ENCODE measurements at places on chromosomes 3 and 15.

DNA sequence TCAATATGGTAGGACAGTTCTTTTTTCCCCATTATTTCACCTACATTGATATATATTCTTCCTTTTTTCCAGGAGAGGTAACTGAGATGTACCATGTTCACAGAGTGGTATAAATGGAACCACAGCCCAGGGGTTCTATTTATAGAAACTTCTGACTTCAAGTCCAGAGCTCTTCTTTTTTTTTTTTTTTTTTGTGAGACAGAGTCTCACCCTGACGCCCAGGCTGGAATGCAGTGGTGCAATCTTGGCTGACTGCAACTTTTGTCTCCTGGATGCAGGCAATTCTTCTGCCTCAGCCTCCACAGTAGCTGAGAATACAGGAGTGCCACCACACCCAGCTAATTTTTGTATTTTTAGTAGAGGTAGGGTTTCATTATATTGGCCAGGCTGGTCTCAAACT, 267.1 kb upstream of the TPRG1 start:
- no peak for DNase-seq

DNA sequence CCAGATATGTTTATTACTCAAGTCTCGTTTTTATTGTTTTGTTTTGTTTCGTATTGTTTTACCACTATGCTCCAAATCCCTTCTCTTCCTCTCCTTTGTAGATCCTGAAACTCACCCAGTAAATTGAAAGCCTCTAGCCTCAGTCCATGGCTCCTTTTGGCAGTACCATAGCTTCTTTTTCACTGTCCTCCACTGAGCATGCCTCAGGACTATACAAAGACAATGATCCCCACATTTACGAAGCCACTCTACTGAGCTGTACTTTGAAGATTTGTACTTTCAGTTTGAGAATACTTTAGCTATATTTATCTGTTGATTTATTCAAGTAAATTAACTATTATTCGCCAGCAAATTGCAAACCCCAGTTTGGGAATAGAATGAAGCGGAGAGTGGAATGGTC, 159.1 kb upstream of the SLITRK3 start:
- no peak for DNase-seq

GRCh38 chr15:95327661-95328060, 1002.8 kb upstream of the NR2F2 start:
- DNase-seq: no peak

DNA sequence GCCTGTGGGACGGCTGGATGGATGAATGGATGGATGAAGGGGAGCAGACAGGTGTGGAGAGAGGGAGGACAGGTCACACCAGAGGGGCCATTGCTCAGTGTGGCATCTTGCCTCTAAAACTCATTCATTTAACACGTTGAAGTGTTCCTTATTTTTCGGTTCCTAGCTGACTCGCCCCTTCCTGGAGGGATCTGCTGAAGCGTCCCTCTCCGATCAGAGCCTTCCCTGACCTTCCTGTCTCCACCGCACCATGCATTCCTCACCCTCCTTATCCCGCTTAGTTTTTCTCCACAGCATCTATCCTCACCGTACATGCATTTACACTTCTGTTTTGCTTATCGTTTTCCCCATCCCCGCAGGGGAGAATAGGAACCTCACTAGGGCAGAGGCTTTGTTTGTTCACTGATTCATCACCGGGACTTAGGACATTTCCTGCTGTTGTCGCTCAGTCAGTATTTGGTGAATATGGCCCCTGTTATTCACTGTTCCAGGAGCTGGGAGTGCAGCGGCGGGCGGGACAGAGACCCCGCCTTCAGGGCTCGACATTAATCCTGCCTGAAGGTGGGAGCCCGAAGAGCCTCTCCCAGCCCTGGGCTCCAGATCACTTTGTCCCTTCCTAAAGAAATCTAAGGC, 32.0 kb downstream of the FOXL2 start:
- DNase-seq: no peak

GRCh38 chr3:105823149-105823867, 45.5 kb downstream of the CBLB start:
- DNase-seq: no peak
